Fibroblast of the aortic adventitia (primary cell): ENCODE measurements at places on chromosomes 2 and 18.
A peak's percentile ranks its signal among the peaks of the same experiment; 100 is the strongest.

DNA sequence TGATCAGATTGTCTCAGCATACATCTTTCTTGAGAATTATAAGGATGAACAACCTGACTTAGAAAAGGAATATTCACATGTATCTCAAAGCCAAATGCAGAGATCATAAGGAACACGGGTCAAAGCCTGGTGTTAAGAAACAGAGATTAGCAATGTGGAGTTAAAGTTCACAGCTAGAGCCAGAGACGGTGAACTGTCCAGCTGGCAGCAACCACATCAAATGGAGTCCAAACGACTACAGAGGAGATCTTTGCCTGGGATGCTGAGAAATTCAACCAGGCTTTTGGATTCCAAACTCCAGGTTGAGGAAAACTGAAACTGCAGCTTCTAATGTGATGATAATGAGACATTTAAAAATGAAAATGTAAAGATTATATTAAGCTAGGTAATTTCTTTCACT, 939.9 kb upstream of the NXPH2 start:
- DNase-seq, result no peak

DNA sequence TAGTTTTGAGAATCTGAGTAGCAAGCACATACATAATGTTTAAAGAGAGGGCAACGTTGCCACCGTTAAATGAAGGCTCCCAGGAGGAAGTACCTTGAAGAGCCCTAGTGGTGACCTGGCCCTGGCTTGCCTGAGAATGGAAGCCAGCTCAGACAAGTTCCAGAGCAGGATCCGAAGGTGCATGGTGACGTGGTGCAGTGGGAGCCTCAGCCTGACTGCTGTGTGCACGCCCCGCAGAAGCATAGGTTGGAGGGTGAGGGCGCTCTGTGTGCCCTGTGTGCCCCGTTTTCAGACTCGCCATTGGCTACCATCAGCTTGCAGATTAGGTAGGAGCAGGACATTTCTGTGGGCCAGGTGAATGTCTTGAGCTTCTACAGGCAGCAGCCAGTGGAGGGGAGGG, 68.2 kb downstream of the ZNF407 start:
- no peak for DNase-seq

DNA sequence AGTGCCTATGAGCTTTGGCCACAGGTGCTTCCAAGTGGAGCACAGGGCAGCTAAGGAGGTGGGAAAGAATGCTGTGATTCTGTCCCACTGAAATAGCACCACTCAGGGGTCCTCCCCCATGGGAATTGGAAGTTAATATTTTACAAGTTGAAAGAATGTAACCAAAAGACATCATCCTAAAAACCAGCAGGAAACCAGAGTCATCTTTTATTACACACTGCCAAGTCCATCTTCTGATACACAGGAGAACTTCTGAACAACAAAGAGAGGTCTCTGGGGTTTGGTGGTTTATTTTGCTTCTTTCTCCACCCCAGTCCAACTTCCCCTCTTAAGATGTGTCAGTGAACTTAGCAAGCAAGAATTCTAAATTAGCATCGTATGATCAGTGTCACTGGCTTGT, 47.7 kb downstream of the COLEC12 start:
- DNase-seq, result no peak

DNA sequence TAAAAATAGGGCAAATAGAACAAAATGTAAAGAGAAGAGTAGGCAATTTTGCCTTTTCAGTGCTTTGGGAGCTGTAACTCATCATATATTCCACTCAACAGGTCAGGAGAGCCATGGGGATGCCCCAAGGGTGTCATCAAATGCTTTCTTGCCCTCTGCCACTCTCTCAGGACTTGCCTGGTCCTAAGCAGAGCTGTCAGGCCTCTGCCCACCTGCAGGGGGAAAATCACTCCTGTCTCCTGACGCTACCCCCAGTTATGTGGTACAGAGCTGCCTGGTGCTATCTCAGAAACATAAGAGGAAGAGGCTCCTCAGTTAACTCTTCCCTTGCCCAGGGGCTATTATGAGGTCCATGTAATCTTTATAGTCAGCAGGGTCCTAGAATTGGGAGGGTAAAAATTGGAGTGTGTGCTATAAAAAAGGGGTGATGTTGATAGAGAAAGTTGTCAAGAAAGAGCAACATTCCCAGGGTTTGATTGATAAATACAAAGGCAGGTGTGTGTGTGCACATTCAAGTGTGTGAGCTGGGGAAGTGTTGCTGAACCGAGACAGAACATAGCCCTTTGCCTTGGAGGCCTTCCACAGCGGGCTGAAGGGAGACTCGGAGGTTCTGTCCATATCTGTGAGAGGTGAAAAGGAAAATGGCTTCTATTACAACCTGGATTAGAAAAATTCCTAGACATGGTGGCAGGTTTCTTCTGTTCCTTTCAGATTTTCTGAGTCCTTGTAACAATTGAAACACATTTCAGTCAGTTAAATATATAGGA, 25.4 kb downstream of the PTPRM start:
- DNase-seq, result no peak

DNA sequence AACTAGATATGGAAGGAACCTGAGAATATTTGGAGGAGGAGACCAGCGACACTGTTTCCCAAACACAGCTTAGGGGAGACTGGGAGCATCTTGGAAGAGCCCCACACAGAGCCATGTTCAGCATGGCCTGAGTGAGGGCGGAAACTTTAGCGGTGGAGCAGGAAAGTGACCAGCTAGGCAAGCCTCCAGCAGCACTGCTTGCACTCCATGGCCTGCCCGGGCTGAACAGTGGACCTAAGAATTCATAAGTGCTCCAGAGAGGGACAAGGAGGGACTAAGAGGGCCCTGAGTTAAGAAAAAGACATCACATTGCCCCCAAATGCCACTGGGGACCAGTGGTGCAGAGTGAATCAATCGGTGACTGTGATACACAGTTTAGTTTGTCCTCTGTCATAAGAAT, 566.4 kb downstream of the TNS1 start:
- no peak for DNase-seq

DNA sequence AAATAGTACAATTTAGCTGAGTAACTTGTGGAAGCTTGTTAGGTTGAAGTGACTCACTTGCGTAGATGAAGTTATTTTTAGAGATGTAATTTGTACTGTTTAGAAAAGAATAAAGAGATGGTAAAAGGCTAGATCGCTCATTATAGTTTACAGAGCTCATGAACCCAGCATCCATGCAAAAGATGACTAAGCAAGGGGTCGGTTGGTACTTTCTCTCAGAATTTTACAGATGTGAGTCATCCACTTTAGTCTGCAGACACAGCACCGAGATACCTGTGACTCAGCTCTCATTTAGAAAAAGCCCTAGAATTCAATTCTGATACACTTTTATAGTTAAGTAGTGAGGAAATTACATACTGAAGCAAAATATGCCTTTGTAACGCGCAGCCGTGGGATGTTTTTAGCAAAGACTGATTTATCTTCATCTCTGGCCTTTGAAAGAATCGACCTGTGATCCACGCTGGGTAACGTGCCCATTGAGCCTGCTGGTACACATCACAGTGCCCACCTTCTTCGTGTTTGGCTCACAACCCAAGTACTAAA, 116.5 kb upstream of the FOSL2 start:
- DNase-seq, result peak; percentile 97

DNA sequence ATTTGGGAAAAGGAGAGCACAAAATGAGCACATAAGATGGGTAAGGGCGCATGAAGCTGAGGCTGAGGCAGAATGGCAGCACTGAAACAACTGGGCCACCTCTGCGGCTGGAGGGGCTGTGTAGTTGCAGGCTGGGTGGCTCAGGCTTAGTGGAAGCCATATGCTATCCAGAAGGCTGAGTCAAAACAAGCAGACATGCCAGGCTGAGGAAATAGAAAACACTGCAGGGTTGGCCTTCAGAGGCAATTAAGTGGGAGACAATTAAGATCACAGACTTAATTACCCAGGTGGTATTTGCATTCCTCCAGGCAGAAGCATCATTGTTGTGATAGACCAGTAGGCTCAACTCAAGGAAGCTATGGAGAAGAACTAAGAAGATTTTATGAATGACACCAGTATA, 11.4 kb upstream of the XPO1 start:
- no peak for DNase-seq

DNA sequence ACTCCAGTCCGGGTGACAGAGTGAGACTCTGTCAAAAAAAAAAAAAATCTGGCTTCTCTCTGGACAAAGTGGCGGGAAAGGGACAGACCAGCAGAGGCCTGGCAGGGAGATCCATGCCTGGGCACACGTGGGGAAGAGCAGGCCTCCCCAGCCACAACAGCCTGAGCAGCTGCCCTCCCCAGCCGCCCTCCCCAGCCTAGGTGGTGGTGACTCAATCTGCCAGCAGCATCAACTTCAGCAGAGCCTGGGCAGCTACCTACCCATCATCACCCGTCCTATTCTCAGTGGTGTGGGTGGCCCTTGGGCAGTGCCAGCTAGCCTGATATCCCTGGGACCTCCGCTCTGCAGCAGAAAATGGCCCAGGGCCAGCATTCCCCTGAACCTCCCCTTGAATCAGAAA, 612.4 kb downstream of the FBXO15 start:
- DNase-seq, result no peak

GRCh38 chr2:120290737-120291136, 38.1 kb downstream of the RALB start:
- no peak for DNase-seq

DNA sequence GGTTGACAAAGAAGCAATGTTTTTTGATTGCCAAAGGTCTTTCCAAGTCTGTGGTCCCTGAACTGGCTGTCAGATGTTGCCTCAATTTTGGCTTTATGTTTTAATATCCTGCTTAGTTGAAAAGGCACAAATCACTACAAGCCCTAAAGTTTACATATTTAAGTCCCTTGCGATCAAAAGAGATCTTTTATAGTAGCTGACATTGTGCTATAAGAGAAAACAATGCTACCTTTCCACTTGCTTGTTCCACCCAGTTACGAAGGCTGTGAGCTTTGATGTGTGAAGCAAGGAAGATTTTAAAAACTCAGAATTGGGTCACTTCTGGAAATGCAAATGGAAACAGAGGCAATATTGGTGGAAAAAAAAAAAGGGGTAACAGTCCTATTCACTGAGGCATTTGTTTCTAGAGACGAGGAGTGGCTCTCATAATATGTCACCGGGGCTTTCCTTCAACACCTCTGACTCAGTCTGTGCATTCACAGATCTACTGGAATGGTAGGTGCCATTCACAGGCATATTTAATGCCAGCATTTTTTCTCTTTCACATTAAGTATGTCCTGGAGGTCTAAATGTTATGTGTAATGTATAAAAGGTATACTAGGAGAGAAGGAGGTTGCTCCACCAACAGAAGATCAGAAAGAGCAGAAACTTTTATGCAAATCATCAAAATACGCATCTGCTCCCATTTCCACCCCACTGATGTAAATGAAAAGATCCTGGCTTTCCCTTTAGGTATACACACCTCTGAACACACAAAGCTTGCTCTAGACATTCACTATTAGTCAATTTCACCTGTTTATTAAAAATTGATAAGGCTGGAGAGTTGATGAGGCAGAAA, 91.8 kb downstream of the TGIF1 start:
- no peak for DNase-seq

GRCh38 chr2:235799281-235799680, 305.4 kb downstream of the AGAP1 start:
- no peak for DNase-seq

GRCh38 chr18:9534844-9535243, 59.5 kb downstream of the RALBP1 start:
- DNase-seq, result no peak

DNA sequence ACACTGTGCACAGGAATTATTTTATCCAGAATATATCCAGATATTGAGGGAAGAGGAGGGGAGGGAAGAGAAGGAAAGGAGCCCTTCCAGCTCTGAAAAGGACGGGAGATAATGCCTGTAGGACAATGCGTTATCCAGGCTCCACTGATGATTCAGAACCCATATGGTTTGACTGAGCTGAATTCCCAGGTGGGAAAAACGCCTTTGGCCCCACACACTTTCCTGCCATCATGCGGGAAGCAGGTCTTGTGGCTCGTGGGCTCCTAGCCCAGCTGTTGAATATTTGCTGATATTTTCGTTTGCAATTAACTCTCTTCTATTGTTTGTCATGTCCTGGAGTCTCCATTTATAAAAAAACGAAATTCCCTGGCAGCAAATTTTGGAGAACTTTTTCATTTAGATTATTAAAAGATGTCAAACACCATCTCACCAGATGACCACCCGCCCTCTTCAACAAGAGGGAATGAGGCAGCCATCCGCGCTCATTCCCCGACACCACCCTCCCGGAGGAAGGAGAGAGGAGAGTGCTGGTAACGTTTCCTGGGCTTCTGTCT, 8.9 kb downstream of the COL6A3 start:
- peak; percentile 84 for DNase-seq

DNA sequence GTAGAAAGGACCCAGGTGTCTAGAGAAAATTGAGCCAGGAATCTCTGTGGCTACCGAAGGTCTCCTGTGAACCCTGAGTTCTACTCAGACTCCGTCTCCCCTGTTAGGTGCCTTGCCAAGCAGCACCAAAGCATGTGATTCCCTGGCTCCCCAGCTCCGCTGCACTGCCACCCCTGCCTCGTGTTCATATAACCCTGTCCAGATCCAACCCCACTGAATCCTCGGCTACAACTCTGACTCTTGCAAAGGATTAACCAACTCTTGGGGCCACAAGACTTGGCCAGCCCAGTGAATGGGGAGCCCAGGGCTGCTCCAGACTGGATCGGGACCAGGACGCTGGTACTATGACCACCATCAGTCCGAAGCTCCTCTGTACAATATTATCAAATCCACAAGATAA, 37.3 kb upstream of the ACAA2 start:
- DNase-seq, result no peak

DNA sequence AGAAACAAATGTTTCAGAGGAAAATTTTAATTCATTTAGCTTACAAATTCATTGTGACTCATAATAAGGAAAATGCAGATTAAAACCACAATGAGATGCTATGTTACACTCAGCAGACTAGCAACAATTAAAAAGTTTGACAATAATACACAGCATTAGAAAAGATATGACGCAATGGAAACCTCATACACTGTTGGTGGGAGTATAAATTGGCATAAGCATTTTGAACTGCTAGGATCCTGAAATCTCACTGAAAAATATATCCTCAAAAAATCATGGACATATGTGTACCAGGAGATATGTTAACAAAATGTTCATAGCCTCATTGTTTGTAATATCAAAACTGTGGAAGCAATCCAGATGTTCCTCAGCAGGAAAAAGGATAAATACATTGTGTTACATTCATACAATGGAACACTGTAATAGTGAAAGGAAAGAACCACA, 13.7 kb downstream of the CALCRL start:
- DNase-seq, result peak; percentile 39

DNA sequence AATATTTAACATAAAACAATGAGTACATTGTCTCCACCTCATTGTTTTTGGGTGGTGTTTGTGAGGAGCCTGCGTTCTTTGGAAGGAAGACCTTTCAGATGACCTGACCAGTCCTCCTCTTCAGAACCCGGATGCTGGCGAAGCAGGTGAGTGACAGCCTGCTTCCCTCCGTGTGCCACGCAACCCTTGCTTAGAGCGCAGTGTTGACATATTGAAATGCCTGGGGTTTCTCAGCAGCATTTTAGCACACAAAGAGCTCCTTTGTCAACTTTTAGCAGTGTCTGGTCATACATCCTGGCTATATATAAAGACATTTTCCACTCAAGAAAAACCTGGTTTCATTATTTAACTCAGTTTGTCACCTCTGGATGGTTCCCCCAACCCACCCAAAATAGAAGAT, 335.7 kb upstream of the POU3F3 start:
- no peak for DNase-seq

- DNase-seq, result no peak
Measured at GRCh38 chr2:159230145-159230877, 56.2 kb downstream of the WDSUB1 start.
